ENCODE measurements at places on chromosomes 4 and X.

GRCh38 chrX:134658760-134659023 is 421 bp upstream of the PLAC1 start:
- DNase-seq: no peak
- no peaks in the 10 kb centered on the region for H3K36me3 ChIP-seq
- no peaks in the 10 kb centered on the region for H3K27me3 ChIP-seq
- no peaks in the 10 kb centered on the region for H3K4me1 ChIP-seq

GRCh38 chr4:140680686-140681085 is 75.5 kb downstream of the TBC1D9 start:
- H3K27ac ChIP-seq: no peak overlapping the region
- no peaks in the 10 kb centered on the region for H3K36me3 ChIP-seq
- no peaks in the 10 kb centered on the region for H3K27me3 ChIP-seq
- H3K4me1 ChIP-seq: peaks cover 4% of the 10 kb centered on the region
- no peak overlapping the region for H3K4me3 ChIP-seq

GRCh38 chr4:82373486-82373815 is 340 bp downstream of the HNRNPD start:
- no peaks in the 10 kb centered on the region for H3K27me3 ChIP-seq
- H3K36me3 ChIP-seq: no peaks in the 10 kb centered on the region
- H3K4me1 ChIP-seq: peaks cover 22% of the 10 kb centered on the region
- no peak for DNase-seq
- peak overlapping the region; percentile 94 for H3K4me3 ChIP-seq
- peak overlapping the region; percentile 97 for H3K27ac ChIP-seq

DNA sequence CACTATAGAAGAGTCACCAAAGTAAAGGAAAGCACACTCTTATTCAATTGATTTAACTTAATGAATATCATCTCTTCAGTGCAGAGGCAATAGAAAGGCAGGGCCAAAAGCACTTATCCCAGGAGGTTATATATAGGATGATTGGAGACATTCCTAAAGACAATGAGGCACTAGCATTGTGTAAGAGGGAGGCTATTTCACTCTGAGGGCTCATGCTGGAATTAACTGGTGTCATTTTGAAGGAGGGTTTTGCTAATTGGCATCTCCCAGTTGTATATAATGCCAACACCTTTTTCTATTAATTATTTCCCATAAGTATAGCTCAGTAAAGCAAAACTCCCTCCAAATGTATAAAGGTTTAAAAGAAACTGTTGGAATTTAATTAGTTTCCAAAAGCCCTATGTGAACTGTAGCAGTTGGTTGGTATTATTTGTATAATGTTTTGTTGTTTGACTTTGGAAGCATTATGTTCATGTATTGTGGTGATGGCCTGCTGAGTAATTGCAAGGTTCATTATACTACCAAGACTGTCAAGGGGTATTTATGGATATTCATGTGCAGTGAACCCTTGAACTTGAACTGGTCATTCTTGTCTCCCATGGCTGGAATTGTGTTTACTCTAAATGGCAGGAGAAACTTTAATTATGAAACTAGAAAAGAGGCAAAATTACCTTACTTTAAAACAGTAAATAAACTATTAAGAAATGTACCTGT is 270.3 kb downstream of the BMPR1B start:
- H3K4me1 ChIP-seq: no peaks in the 10 kb centered on the region
- no peak for DNase-seq
- no peaks in the 10 kb centered on the region for H3K27me3 ChIP-seq
- no peak overlapping the region for H3K4me3 ChIP-seq
- H3K36me3 ChIP-seq: no peaks in the 10 kb centered on the region
- H3K27ac ChIP-seq: no peak overlapping the region

DNA sequence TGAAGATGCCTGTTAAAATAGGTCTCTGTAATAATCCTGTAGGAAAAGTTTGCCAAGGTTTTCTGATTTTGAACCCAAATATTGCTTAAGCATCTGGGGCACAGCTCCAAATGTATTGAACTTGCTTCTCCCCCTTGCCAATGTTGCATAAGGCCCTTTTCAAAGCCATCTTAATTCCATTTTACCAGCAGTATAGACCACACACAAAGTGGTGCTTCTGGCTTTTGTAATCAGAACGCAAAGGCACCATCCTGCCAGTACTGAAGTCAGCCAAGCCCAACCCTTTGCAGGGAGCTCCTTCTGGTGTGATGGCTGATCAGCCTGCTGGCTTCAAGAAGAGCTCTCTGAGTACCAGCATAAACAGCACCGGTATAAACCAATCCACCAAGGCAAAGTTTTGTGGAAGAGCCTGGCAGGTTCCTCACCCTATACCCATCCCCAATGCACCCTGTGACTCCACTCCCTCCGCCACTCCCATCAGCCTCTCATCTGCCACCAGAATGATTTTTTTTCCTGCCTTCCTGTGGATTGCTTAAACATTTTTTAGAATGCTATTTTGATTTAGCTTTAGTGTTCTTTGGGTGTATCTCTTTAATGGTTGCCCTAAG is 39.2 kb upstream of the USP9X start:
- H3K4me1 ChIP-seq: no peaks in the 10 kb centered on the region
- DNase-seq: no peak
- no peak overlapping the region for H3K27ac ChIP-seq
- H3K36me3 ChIP-seq: no peaks in the 10 kb centered on the region
- no peaks in the 10 kb centered on the region for H3K27me3 ChIP-seq
- no peak overlapping the region for H3K4me3 ChIP-seq

GRCh38 chr4:13294961-13295605 is 189.1 kb downstream of the RAB28 start:
- no peak overlapping the region for H3K4me3 ChIP-seq
- no peak overlapping the region for H3K27ac ChIP-seq
- peaks cover 3% of the 10 kb centered on the region for H3K36me3 ChIP-seq
- no peak for DNase-seq

Measured in T-cell (primary cell).